ENCODE measurements at places on chromosomes 13 and 19.

- DNase-seq = no peak
Observed at GRCh38 chr13:99681695-99682094, 180.4 kb downstream of the TM9SF2 start.

DNA sequence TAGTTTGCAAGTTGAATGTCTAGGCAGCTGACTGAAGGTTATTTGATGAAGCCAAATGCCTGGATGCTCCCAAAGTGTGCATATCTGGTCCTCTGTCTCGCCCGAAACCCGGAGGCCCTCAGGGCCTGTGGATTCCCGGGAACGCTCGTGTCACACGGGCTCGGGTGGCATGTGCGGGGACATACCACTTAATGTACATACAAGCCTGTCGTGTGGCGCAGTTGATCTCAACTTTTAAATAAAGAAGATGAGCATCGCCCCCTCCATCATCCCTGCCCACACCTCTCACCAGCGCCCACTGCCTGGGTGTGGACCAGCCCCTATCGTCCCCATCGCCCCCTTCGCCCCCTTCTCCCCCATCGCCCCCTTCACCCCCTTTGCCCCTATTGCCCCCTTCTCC is 33.9 kb downstream of the ATP11A start:
- DNase-seq = no peak

DNA sequence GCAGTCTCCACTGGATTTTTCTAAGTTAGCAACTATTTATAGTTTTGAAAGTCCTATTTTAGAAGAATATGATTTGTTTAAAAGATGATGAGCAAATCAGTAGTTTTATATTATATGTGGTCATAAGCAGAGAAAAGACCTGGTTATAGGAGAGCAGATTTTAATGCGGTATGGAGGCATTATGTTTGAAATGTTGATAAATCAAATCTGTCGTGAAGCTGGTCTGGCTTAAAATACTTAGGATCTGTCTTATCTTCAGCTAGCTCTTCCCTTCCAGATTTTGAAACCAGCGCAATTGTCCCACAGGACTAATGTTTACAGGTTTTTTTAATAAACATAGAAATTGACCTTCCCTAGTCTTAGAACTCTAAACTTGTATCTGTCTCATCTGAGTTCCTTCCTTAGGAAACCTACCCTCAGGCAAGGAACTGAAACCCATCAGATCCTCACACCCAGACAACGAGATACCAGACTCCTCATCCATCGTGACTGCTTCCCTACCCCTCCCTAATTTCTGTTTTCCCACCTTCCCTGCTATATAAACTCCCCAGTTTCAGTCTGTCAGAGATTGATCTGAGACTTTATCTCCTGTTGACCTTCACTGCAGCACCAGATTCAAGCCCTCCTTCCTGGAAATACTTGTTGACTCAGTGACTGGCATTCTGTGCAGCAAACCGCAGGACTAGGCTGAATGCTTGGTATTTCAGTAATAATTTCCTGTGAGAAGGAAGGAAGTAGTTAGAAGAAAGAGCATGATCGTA is 37.8 kb upstream of the CXCL17 start:
- no peak for DNase-seq

DNA sequence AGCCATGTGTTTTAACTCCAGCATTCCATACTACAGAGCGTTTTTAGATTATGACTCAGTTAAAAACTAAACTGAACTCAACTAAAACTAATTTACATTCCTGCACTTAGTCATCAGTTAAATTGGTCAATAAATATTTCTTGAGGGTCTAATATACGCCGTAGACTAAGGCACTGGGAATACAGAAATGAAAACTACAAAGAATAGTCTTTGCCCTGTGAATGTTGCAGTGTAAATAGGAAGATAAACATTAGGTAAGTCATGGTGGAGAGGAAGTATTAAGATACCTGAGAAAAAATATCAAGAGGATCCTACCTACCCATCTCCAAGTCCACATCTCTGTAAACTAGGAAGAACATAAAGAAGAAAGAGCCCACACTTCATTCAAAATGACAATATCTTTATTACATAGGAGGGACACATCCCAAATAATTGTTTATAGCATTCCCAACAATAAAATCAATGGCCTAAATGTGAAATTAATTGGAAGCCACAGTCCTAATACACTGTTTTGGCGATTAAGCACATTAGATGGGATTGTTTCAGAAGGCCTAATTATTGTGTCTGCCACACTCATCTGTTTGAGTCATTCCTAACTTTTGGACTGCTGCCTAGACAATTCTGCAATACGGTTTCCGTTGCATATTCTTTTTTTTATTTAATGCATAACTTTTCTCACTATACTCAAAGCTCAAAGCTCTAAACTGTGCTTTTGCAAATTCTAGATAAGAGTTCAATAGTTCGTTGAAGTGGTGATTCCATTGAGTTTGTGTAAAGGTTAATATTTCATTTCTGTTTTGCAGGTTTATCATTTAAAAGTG is 52.9 kb downstream of the MBNL2 start:
- no peak for DNase-seq
